ENCODE measurements at places on chromosomes 16 and 17.
A peak's percentile ranks its signal among the peaks of the same experiment; 100 is the strongest.

DNA sequence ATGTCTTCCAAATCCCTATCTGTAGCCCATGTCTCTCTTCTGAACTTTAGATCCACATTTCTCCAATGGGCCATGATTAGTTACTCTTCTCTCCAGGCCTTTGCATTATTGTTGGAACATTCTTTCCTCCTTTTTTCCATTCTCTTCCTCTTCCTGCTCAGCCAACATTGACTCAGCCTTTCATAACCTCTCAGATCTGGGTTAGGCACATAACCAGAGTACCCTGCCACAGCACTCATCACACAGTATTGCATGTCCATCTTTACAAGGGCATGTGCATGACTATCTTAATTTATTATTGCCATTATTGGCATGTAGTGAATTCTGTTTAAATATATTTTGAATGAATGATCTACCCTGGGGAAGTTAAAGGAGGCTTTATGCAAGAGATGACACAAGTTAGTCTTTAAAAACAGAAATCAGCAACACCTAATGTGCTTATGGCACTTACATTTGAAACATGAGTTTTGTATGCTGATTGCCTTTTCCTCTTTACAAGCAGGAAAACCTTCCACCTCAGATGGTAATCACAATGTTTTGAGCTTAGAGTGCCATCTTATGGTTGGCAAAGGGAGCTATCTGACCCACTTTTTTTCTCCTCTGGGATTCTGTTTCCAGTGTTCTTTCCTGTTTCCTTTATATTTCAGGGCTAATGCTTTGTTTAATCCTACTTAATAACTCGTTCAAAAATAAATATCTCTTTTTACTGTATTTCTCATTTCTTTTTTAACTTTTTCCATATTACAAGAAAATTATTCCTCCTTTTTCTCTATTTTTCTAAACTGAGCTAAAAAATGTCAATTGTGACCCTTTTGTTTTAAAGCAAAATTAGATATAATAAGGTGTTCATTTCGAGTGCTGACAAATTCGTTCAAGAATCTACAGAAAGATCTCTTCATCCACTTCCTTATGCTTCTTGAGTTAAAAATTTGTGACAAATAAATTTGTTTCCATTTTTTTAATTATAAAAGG is 151.0 kb upstream of the RBL2 start:
- peak; percentile 2 for DNase-seq

DNA sequence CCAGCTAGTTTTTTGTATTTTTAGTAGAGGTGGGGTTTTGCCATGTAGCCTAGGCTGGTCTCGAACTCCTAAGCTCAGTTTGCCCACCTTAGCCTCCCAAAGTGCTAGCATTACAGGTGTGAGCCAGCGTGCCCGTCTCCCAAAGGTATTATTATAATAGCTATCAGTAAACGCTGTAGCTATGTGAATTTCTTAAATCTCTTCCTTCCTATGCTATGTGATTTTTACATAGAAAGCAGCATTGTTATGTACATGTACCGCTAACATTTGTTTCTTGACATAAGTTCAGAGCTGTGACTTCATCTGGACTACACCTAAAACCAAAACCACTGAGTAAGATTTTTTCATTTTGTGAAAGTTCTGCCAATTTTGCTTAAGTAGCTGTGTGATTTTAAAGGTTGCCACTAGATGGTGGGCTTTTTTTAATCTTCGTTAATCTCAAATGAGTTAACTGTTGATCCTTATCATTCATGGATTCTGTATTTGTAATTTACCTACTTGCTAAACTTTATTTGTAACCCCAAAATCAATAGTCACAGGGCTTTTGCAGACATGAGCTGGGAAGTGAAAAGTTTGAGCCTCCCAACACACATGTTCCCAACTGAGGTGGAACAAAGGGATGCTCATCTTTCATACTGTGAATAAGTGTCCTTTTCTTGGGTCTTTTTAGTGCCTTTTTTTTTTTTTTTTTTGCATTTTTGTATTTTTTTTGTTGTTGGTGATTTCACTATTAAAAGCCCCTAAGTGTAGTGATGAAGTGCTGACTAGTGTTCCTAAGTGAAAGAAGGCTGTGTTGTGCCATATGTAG is 21.9 kb downstream of the PRKAR1A start:
- DNase-seq: no peak

DNA sequence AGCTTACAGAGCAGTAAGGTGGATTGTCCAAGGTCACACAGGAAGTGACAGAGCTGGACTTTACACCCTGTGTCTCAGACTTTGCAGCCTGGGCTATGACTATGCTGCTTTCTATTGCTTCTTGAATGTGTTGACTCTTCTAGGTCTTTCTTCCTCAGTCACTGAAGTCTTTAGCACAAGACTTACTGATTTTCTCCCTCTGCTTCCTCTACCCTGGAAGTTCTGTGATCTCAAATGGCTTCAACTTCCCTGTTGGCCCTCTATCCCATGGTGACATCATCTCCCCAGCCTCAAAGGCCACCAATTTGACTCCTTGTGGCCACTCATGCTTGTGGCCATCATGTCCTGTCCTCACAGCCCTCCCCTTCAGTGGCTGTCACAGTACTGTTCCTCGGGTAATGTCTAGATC is 181.3 kb downstream of the HS3ST3A1 start:
- DNase-seq: no peak

DNA sequence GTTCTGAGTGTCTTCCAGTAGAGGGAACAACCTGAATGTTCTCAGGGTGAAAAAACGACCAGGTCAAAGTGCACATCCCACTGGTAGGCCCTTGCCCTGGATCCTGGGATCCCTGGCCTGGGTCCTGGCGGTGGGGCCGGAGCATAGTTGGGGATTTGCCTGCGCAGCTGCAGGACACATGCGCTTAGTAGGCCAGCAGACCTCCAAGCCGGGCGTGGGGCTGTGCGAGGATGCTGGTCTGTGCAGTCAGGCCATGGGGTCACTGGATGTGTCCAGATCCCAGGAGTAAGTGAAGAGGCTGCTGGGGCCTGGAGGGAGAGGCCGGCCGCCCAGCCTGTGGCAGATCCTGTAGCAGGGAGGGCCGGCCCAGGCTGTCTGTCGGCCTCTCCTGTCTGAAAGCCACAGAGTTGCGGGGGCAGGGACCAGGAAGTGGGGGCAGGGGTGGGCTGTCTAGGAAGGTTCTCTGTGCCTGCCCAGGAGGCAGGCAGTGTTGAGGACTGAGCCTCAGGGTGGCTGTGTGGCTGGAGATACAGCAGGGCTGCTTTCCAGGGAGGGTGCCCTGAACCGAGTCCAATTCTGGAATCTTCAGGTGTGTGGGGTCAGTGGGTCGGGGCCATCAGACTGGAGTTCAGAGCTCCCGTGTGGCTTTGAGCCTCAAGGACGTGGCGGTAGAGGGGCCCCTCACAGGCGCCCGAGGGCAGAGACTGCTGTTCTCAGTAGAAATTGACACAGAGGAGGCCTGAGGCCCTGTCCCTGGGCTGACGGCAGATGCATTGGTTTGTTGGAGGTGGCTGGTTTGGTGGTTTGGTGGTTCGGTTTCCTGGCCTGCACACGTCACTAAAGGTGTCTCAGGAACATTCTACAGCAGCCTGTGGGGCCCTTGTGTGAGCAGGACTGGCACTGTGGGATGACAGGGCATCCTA is 17.2 kb upstream of the NUDT16L1 start:
- peak; percentile 78 for DNase-seq

GRCh38 chr17:80671039-80671824 is 126.6 kb downstream of the RPTOR start:
- no peak for DNase-seq

GRCh38 chr16:67311607-67312488 is 14.7 kb downstream of the KCTD19 start:
- DNase-seq: no peak

GRCh38 chr17:43556292-43556691 is 10.2 kb upstream of the ETV4 start:
- no peak for DNase-seq

GRCh38 chr17:47316311-47316710 is 7.4 kb upstream of the EFCAB13 start:
- no peak for DNase-seq

- DNase-seq: no peak
These were observed 13.7 kb downstream of the TENT4B start for GRCh38 chr16:50166511-50167500.

GRCh38 chr16:60203525-60204124 is 1469.5 kb upstream of the GOT2 start:
- no peak for DNase-seq

DNA sequence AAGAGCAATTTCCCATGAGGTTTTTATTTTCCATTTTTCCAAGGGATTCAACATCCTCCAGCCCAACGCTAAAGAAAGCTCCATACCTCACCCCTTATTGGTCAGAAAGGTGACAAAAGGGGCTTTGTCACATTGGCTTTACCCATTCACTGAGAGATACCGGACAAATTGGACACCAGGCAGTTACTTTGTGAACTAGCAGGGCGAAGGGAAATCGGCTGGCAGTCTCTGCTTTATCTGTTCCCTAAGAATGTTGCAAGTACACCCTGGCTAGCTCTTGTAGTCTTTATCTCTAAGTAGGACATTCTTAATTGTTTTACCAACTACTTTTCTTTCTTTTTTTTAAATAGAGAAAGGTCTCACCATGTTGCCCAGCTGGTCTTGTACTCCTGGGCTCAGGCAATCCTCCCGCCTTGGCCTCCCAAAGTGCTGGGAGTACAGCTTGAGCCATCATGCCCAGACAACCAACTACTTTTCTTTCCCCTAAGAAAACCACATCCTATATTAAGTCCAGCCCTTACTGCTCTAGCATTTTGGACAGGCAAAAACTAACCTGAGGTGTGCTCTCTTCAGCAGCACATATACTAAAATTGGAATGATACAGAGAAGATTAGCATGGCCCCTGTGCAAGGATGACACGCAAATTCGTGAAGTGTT is 16.8 kb downstream of the PRPSAP1 start:
- no peak for DNase-seq

GRCh38 chr16:20049831-20050230 is 23.9 kb downstream of the GPR139 start:
- DNase-seq: no peak

DNA sequence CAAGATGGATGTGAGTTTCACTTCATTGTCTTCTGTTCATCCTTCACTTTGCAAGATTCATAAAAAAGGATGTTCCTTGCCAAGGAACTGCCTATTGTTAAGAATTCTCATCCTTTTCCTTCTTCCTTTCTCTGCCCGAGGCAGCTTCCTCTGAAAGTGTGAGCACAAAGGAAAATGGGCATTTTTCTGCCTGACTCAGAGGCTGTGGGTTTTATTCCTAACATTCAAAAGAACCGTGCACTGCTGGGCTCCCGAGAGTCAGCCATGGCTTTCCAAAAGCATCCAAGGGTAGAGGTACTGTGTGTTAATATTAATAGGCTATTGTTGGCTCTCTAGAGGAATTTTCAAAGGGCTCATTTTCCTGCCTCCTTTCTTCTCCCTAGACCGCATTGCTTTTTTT is 289.4 kb downstream of the ABCC12 start:
- DNase-seq: no peak

GRCh38 chr17:12744298-12744697 is 45.0 kb upstream of the ARHGAP44 start:
- no peak for DNase-seq

DNA sequence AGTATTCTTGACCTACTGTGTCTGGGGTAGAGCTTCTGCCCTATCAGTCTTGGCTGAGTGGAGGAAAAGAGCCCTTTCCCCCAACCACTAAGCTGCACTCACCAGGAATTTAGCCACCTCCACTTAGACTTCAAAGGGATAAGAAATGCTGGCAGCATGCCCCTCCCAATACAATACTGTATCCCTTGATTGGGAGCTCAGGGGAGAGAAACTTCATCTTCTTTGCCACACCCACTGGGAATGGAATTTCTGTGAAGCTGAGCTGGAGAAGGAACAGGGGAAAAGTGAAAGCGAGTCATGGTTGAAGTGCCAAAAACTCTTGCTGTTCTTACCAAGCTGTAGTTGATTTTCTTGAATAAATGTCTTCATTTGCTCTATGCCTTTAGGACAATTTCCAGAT is 68.8 kb downstream of the CEP112 start:
- no peak for DNase-seq

DNA sequence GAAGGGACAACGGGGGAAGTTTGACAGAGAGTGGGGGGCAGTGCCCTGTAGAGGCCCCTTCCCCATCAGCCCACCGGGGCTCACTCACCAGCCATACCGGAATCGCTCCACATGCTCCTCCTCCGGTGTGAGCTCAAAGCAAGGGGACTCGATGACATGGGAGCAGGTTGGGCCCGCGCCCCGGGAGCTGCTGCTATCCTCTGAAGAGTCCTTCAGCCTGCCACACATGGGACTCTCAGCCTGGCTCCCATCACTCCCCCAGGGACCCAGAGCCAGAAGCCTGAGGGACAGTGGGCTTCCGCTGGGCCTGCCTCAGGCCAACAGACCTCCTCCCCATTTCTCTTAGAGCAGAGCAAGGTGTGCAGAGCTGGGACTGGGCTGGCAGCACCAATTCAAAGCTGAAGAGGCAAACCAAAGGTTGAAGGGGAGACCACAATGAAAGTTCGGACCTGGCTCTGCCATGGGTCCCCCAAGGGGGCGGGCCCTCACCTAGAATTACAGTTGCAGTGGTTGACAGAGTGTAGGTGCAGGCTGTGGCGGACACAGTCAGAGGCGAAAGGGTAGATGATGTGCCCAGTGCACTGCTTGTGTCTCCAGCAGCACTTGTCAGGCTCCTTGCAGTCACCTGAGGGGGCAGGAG is 7.3 kb downstream of the PROCA1 start:
- no peak for DNase-seq

- no peak for DNase-seq
These were observed 14.4 kb downstream of the EPOP start for GRCh38 chr17:38660097-38661025.

GRCh38 chr17:12554251-12554650 is 111.4 kb upstream of the MYOCD start:
- DNase-seq: no peak

GRCh38 chr17:7014261-7014994 is 2.0 kb downstream of the RNASEK start:
- peak; percentile 98 for DNase-seq

Measured in central memory CD4-positive, alpha-beta T cell (primary cell).